ENCODE measurements at places on chromosomes 3 and 15.

DNA sequence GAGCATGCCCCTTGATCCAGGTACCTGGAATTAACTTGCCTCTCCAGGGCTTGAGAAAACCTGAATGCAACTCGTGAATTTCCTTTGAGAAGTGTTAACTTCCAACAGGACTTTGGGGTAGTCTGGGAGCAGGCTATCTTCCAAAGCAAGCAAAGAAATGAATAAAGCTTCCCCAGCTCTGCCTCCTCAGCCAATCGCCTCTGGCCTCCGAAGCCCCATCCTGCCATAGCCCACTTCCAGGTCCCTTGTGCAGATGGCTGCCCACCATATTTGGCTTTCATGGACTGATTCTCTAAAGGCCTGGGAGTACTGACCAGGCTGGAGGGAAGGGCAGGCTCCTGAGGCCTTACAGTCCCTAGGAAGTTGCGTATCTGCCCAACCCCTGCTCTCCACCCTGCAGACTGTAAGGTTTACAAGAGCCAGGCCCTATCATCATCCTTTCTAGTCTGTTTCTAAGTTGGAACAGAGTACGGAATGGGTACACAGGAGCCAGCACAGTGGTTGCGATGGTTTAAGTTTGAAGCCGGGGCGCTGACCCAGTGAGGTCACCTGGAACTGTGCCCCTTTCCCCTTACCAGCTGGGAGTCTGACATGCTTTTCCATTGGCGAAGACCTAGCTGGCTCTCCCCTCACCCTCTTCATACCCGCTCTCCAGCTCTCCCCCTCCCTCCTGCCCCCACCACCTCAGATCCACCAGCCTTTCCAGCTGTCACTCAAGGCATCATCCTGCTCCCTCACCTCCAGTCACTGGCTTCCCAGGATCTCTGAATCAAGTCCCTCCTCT is 1.1 kb upstream of the PML start:
- peak overlapping the region; percentile 89 for H3K4me3 ChIP-seq
- no peaks in the 10 kb centered on the region for H3K36me3 ChIP-seq
- peaks cover 36% of the 10 kb centered on the region for H3K4me1 ChIP-seq
- H3K27me3 ChIP-seq = no peaks in the 10 kb centered on the region
- peak overlapping the region; percentile 85 for H3K27ac ChIP-seq
- DNase-seq = no peak

GRCh38 chr3:13688034-13688433 is 139.1 kb downstream of the FBLN2 start:
- no peaks in the 10 kb centered on the region for H3K36me3 ChIP-seq
- no peak for DNase-seq
- no peak overlapping the region for H3K27ac ChIP-seq
- peaks cover 44% of the 10 kb centered on the region for H3K4me1 ChIP-seq
- H3K27me3 ChIP-seq = peaks cover 5% of the 10 kb centered on the region

DNA sequence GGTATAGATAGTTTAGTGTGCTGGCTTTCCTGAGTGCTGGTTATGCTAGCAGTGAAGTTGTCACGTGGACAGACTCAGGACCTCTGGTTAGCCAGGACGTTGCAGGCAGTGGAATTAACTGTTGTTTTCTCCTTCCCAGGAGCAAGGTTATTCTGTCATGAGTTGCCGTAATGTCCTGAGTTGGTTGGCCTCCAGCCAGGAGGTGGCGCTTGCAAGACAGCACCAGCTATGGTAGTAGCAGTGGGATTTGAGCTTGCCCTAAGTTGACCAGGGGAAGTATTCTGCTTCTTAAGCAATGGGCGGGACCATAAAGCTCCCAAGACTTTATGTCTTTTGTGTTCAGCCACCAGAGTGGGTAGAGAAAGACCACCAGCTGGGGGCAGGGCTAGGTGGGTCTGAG is 240.7 kb upstream of the DNAJC19 start:
- H3K27ac ChIP-seq = no peak overlapping the region
- no peaks in the 10 kb centered on the region for H3K36me3 ChIP-seq
- no peaks in the 10 kb centered on the region for H3K4me1 ChIP-seq
- H3K4me3 ChIP-seq = no peak overlapping the region

DNA sequence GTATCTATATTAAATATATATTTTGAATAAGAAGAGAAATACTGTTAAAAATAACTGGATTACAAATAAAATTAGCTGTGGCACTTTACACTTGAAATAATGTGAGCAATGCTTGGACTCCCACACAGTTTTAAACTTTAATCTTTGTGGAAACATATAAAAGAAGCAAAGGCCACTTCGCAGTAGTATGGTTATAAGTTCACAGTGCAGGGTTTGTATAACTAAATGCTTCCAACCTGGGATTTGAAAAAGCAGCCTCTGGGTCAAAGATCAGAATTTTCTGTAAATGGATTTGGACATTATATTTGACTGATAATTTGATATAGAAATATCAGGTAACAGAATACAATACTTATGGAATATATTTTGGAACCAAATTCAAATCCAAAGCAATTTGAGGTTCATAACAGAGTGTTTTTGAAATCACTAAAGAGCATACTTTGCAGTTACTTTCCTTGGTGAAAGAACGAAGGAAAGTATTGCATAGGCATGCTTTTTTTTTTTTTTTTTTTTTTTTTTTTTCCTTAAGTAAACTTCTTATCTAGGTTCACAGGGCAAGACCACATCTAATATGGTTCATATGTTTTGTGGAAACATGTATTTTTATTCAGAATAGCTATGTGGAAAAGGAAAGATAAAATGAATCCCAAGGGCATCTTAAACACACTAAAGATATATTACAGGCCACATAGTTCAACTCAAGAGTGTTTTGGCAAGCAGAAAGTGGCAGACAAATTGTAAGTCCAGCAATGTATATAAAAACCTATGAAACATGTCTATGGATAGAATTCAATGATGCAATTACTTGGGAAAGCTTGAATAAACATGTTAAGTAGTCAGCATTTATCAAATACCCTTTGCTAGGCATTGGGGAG is 47.1 kb upstream of the SGO1 start:
- no peak for DNase-seq
- H3K4me1 ChIP-seq = no peaks in the 10 kb centered on the region
- H3K36me3 ChIP-seq = no peaks in the 10 kb centered on the region
- H3K27ac ChIP-seq = no peak overlapping the region
- H3K4me3 ChIP-seq = no peak overlapping the region
- H3K27me3 ChIP-seq = no peaks in the 10 kb centered on the region

DNA sequence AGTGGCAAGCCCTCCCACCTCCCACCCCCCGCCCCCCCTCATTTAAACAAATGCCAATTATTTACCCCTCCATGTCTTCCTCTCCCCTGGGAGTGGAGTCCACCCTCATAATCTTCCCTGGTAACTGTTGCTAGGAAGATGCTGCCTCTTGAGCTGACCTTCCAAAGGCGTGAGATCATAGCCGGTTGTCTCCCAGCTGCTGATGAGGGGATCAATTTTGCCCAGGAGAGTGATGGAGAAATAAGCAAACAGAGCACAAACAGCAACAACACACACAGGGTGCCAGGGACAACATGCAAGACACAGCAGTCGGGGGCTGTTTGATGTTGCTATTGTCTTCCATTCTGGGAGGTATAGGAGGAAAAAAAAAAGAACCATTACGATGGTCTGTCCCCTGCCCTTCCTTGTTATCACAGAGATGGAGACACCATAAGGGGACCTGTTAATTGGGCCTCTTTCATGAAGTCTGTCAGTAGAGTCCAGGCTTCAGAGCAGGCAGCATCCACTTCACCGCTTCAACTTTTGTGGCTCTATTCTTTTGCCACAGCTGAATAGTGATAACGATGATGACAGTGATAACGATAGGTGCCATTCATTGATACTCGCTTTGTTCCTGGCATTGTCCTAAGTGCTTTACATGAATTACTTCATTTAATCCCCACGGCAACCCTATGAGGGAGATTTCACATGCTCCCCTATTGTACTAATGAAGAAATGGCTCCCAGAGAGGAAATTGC is 76.9 kb upstream of the RGMA start:
- no peak overlapping the region for H3K27ac ChIP-seq
- H3K36me3 ChIP-seq = no peaks in the 10 kb centered on the region
- H3K4me3 ChIP-seq = no peak overlapping the region
- peaks cover 54% of the 10 kb centered on the region for H3K27me3 ChIP-seq

DNA sequence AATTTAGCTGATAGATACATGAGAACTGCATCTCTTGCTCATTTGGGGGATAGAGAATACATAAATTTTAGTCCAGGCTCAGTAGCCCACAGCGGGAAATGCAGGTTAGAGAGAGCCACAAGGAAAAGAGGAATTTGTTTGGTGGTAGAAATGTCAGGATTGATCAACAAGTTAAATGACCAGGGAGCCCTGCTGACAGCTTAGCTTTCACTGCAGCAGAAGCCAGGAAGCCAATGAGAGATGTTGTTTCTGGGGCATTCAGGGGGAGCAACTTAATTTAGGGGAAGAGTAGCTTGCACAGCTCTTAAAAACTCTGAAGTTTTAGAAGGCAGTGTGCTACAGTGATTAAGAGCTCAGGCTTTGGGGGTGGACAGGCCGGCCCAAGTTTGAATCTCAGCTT is 22.7 kb downstream of the ARHGEF26 start:
- no peak overlapping the region for H3K27ac ChIP-seq
- no peak for DNase-seq
- no peaks in the 10 kb centered on the region for H3K27me3 ChIP-seq
- no peak overlapping the region for H3K4me3 ChIP-seq
- no peaks in the 10 kb centered on the region for H3K36me3 ChIP-seq

Data from mesothelial cell of epicardium (in vitro differentiated cells).